ENCODE measurements at places on chromosomes 12 and 14.

GRCh38 chr12:131119936-131120335 lies 166.2 kb downstream of the ADGRD1 start:
- no peak for ATAC-seq

GRCh38 chr12:6533653-6533922 lies 729 bp upstream of the GAPDH start:
- ATAC-seq, result no peak

GRCh38 chr12:104638851-104639240 lies 182.1 kb downstream of the CHST11 start:
- no peak for ATAC-seq

DNA sequence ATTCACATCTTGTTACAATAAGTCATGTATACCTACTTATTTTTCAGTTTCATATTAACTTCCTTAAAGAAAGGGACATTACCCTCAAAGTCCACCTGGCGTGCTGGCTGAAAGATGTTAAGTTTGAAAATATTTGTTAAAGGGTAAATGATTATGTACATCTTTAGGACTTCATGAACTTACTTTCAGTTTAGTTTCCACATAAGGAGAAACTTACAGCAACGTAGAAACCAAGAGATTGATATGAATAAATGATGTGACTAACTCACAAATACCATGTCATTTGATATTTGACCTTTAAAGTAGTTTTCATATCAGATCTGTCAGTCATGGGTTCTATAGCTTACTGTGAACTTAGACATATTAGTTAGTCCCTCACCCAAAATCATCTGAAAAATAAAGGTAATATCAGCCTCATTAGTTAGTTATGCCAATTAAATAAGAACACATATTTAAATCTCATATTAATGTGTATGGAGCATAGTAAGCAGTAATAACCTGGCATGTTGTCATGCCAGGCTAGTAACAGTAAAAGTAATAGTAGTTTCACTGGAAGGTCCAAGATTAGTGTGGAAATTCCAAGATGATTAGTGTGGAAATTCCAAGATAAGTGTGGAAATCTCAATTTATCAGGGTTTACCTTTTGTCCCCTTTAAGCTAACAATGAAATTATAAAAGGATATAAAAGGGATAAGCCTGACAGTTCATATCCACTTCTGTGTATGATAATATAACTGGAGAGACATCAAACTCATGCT lies 1.9 kb upstream of the CLEC2D start:
- ATAC-seq, result peak; percentile 65

All from activated T-helper 17 cell treated with anti-CD3 and anti-CD28 coated beads, Interleukin-2, amount 50 U/mL, for 72 hours (primary cell).